Stimulated activated CD4-positive, alpha-beta T cell treated with anti-CD3 and anti-CD28 coated beads, TNF-alpha, amount 100 ng/mL, for 48 hours (primary cell): ENCODE measurements at places on chromosomes 1 and 21.

DNA sequence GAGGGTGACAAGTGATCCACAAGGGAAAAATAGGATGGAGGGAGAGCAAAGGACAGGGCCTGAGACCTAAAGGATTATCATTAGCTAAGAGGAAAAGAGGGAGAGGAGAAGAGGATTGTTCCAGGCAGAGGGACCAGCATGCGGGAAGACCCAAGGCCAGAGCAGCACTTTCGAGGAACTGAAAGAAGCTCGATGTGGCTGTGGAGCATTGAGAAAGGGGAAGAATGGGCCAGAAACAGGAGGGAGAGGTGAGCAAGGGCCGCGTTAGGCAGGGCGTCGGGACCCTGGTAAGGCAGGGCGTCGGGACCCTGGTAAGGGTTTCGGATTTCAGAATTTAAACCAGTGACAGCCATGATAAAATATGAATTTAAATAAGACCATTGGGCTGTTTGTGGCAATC is 22.8 kb upstream of the CSF1 start:
- no peak for DNase-seq

GRCh38 chr1:55536545-55536865 is 321.3 kb upstream of the USP24 start:
- DNase-seq, result no peak

- no peak for DNase-seq
These were observed 16.4 kb upstream of the LRRC52 start for GRCh38 chr1:165527251-165528007.

- no peak for DNase-seq
These were observed 11.6 kb downstream of the SDCCAG8 start for GRCh38 chr1:243267471-243267880.

DNA sequence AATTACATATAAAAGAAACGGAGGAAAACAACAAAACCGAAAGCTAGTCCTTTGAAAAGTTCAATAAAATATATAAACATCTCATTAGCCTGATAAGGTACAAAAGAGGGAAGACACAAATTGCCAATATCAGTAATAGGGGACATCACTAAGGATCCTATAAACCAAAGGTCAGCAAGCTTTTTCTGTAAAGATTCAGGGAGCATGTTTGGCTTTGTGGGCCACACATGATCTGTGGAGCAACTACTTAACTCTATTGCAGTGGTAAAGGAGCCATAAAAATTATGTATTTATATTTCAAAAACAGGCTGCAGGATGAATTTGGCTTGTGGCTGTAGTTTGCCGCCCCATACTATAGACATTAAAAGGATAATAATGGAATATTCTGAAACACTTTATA is 5.5 kb upstream of the NSUN4 start:
- DNase-seq, result no peak

GRCh38 chr1:240820816-240821215 is 208.9 kb upstream of the GREM2 start:
- no peak for DNase-seq

- DNase-seq, result no peak
These were observed 387.3 kb downstream of the LMX1A start for GRCh38 chr1:164969253-164969652.

DNA sequence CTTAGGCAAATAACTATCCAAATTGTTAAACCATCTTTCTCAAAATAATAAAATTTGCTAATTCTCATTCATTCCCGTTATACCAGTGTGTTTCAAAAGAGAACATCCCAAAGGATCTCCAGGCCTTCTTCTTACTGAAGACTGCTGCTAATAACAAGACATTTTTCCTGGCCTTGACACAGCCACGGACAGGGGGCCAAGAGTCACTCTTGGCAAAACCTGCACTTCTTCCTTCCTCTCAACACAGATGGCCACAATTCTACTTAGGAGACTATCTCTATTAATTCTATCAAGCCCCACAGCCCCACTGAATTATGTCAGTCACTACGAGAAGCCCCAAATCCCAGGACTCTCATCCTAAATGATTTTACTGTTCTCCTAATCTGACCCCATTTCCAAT is 86.0 kb downstream of the EVI5 start:
- no peak for DNase-seq

GRCh38 chr1:207181847-207182246 is 77.8 kb downstream of the C4BPA start:
- no peak for DNase-seq
